ENCODE measurements at places on chromosomes 5 and 9. TPM values are rescaled to one million over a fixed set of nuclear protein-coding genes. Genes with fewer than 3 reads are reported as not detected.

Gene TIMD4
- total RNA-seq: 0.66 TPM

DNA sequence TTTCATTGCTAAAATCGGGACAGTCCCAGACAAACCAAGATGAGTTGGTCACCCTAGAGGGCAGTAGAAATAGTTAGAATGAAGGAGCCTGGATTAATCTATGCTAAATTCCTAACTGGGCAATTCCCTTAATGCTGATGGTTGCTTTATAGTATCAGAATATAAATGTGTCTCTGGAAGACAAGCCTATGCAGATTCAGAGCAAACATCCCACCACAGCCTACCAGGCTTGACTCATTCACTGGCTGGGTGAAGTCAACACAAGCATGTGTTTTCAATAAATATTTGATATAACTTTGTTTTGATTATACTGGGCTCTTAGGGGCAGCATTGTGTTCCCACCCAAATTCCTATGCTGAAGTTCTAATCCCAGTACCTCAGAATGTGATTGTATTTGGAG, 79.3 kb downstream of the RMI1 start:
- H3K4me1 ChIP-seq: no peaks in the 10 kb centered on the region
- DNase-seq: no peak
- H3K27ac ChIP-seq: no peak overlapping the region
- no peaks in the 10 kb centered on the region for H3K36me3 ChIP-seq
- no peaks in the 10 kb centered on the region for H3K27me3 ChIP-seq

GRCh38 chr9:11318946-11319345, 706.1 kb upstream of the PTPRD start:
- H3K27me3 ChIP-seq: no peaks in the 10 kb centered on the region
- no peaks in the 10 kb centered on the region for H3K4me1 ChIP-seq
- H3K36me3 ChIP-seq: no peaks in the 10 kb centered on the region
- H3K27ac ChIP-seq: no peak overlapping the region
- no peak overlapping the region for H3K4me3 ChIP-seq
- DNase-seq: no peak

- peak overlapping the region; percentile 60 for H3K27ac ChIP-seq
- peaks cover 40% of the 10 kb centered on the region for H3K4me1 ChIP-seq
- H3K27me3 ChIP-seq: peaks cover 12% of the 10 kb centered on the region
- peak; percentile 82 for DNase-seq
These were observed 60.9 kb downstream of the CXXC5 start for GRCh38 chr5:139708877-139709581.

DNA sequence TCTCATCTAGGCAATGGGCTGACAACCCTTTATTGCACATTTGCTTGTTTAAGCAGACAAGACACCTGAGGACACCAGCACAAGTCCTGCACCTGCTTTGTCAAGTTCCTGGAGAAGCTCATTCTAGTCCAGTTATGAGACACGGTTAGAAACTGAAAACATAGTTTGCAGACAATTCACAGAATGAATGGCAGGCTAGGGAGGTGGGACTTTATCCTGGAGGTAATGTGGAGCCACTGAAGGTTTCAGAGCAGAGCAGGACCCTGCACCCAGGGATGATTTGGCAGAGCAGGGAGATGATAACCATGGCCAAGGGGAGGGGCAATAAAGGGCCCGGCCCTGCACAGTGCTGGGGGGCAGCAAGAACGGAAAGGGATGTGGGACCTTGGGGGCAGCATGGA, 50.7 kb upstream of the SLC25A51 start:
- H3K36me3 ChIP-seq: peaks cover 4% of the 10 kb centered on the region
- no peaks in the 10 kb centered on the region for H3K27me3 ChIP-seq
- no peak for DNase-seq
- peaks cover 22% of the 10 kb centered on the region for H3K4me1 ChIP-seq
- H3K27ac ChIP-seq: no peak overlapping the region

- no peak overlapping the region for H3K27ac ChIP-seq
- H3K4me3 ChIP-seq: no peak overlapping the region
- no peak for DNase-seq
These were observed 17.8 kb downstream of the SLC38A9 start for GRCh38 chr5:55694152-55694830.

- peak; percentile 27 for DNase-seq
- H3K4me1 ChIP-seq: no peaks in the 10 kb centered on the region
These were observed 10.5 kb downstream of the ZDHHC12 start for GRCh38 chr9:128713411-128713780.

GRCh38 chr5:53739111-53739510, 178.7 kb downstream of the NDUFS4 start:
- H3K4me1 ChIP-seq: no peaks in the 10 kb centered on the region
- no peak overlapping the region for H3K27ac ChIP-seq
- DNase-seq: no peak
- H3K36me3 ChIP-seq: no peaks in the 10 kb centered on the region
- no peaks in the 10 kb centered on the region for H3K27me3 ChIP-seq

DNA sequence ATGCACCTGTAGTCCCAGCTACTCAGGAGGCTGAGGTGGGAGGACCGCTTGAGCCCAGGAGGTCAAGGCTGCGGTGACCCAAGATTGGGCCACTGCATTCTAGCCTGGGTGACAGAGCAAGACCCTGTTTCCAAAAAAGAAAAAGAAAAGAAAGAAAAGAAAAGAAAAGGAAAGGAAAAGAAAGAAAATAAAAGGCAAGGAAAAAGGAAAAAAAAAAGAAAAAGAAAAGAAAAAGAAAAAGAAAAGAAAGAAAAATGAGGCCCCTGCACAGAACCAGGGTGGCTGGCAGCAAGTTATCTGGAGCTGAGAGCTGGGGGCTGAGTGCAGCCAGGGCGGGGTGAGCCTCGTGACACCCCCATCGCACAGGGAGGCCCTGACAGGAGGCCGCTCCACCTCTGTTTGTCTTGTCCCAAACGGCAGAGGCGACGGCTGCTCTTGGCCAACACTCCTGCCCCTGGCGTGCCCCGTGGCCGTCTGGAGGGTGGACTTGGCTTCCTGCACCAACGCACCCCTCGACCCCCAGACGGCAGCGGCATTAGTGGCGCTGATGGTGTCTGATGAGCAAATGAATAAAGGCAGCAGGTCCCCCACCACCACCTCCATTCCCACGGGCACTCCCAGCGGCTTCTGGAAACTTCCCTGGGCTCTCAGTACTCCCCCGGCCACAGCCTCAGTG, 16.7 kb downstream of the EXD3 start:
- H3K27me3 ChIP-seq: no peaks in the 10 kb centered on the region
- peak overlapping the region; percentile 52 for H3K27ac ChIP-seq
- no peak for DNase-seq
- H3K4me3 ChIP-seq: peak overlapping the region; percentile 45

- H3K4me1 ChIP-seq: no peaks in the 10 kb centered on the region
- H3K4me3 ChIP-seq: no peak overlapping the region
- H3K27me3 ChIP-seq: no peaks in the 10 kb centered on the region
- no peaks in the 10 kb centered on the region for H3K36me3 ChIP-seq
These were observed 207.9 kb downstream of the CNTLN start for GRCh38 chr9:17342696-17343095.

Measured in sigmoid colon (tissue), 7 donors.